ENCODE measurements at places on chromosomes 5 and 9. TPM values are rescaled to one million over a fixed set of nuclear protein-coding genes. Genes with fewer than 3 reads are reported as not detected.

The MRNIP gene
- 12.1 TPM for total RNA-seq

The TMEM174 gene
- not detected for total RNA-seq

The FIBCD1 gene
- 0.59 TPM for total RNA-seq

The OBP2B gene
- not detected for total RNA-seq

The FAM200C gene
- 3.8 TPM for total RNA-seq

The ARSI gene
- 0.38 TPM for total RNA-seq

The CLK4 gene
- 23.2 TPM for total RNA-seq

The CCIN gene
- total RNA-seq: not detected

The MYMK gene
- total RNA-seq: not detected

The SLC34A1 gene
- not detected for total RNA-seq

The MYOZ3 gene
- total RNA-seq: 4.0 TPM

The SPATA31D4 gene
- total RNA-seq: not detected

The ST6GALNAC4 gene
- total RNA-seq: 18.1 TPM

The CRB2 gene
- total RNA-seq: not detected

The PCDHGA9 gene
- 4.3 TPM for total RNA-seq

The IPPK gene
- 7.9 TPM for total RNA-seq

Measured in Right ventricle myocardium superior (tissue), 1 donor.